ENCODE measurements at places on chromosomes 6 and 20. TPM values are rescaled to one million over a fixed set of nuclear protein-coding genes. Genes with fewer than 3 reads are reported as not detected.

The GHRH gene
- total RNA-seq, result not detected

The TSPO2 gene
- total RNA-seq, result not detected

The RAD21L1 gene
- total RNA-seq, result not detected

The RBBP8NL gene
- not detected for total RNA-seq

The TSBP1 gene
- total RNA-seq, result not detected

The INSM1 gene
- not detected for total RNA-seq

DNA sequence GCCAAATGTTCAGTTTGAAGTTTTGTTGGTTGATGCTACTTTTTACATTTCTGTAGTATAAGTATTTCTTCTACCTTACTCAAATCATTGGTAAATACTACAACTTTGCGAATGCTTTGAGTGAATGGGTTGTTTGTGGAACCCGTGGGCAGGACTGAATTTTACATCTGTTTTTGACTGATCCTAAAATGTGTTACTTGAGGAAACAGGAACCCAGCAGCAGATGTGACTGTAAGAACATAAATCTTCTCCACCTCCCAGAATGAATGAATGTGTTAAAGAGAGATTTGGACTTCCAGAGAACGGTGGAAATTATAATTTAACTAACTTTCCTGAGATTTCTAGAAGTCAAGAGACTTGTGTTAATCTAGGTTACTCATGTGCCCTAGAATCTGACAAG is 728.5 kb upstream of the MARCKS start:
- H3K27me3 ChIP-seq, result no peaks in the 10 kb centered on the region
- H3K27ac ChIP-seq, result no peak overlapping the region
- H3K36me3 ChIP-seq, result peaks cover 3% of the 10 kb centered on the region
- no peak overlapping the region for H3K4me3 ChIP-seq

Measured in uterus (tissue), 4 donors.